Stimulated activated CD8-positive, alpha-beta memory T cell treated with anti-CD3 and anti-CD28 coated beads, Interleukin-7, amount 100 ng/mL, for 1 hour (primary cell): ENCODE measurements at places on chromosomes 2 and 18.

- no peak for DNase-seq
These were observed 6.0 kb upstream of the SYT4 start for GRCh38 chr18:43283299-43283698.

GRCh38 chr2:156457523-156458517, 21.6 kb downstream of the GPD2 start:
- DNase-seq, result no peak

DNA sequence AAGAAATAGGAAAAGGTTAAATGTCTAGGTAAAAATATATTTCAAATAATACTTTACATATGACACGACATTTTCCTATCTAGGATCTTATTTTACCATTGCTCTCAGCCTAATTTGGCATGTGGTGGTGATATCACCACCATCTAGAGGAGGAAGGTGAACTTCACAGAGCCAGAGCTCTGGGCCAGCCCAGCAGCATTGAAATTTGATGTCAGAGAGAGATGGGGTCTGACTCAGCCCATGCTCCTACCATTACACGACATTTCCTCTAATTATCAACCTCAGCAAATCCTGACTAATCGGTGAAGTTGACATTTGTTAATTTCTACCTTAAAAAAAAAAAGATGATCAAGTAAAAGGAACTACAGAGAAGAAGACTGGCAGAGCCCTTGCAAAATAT, 42.3 kb downstream of the LRRTM4 start:
- no peak for DNase-seq

DNA sequence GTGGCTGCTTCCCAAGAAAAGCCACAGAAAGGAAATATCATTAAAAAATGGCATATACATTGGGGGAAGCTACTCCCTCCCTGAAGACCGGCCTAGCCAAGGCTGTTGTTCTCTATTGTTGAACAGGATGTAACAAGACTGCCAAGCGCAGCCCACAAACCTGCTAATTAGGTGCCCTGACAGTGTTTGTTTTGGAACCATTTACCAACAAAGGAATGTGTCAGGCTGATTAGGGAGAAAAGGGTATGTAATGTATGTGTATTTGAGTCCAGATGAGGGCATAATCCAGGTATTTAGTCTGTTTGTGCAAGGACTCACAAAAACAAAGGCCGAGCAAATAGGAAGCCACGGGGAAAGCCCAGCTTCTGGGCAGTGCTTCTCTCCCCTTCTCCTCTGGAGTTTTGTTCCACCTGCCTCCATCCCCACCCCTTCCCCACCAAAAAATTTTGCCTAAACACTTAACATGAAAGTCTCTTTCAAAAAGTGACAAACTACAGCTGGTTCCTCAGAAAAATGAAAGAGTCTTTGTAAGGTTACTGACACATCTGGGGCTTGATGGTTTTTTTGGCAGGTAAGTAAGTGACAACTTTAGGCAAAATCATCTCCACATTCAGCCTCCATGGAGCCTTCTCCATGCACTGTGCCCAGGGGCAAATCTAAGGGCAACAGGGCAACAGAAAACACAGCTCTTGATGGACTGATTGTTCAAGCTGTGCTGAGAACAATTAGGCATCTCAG, 78.3 kb upstream of the FZD5 start:
- no peak for DNase-seq

DNA sequence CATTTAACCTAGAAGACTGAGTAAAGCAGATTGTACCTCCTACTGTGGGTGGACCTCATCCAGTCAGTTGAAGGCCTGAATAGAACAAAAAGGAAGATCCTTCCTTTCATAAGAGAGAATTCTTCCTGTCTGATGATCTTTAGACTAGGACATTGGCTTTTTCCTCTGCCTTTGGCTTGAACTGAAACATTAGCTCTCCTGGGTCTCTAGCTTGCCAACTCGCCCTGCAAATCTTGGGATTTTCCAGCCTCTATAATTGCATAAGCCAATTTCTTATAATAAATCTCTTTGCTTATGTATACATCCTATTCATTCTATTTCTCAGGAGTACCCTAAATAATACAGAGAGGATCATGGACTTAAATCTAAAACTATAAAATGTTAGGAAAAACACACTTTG, 6.2 kb upstream of the KDSR start:
- no peak for DNase-seq

DNA sequence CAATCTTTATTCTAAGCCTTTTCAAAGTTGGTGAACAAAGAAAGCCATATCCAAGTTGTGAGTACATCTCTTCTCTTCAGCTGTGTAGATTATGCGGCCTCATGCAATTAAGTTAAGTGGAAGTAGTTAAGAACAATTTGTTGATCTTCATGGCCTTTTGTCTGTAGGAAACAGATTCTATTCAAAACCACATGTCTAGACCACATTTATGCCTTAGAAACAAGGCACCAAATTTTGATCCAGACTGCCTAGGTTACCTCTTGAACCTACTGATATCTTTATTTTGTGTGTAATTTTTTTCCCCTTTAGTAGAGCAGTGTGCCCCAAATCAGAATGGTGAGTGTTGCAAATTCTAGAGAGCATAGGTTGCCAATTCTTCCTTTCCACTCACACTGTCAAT, 101.6 kb upstream of the CERS6 start:
- DNase-seq, result no peak

DNA sequence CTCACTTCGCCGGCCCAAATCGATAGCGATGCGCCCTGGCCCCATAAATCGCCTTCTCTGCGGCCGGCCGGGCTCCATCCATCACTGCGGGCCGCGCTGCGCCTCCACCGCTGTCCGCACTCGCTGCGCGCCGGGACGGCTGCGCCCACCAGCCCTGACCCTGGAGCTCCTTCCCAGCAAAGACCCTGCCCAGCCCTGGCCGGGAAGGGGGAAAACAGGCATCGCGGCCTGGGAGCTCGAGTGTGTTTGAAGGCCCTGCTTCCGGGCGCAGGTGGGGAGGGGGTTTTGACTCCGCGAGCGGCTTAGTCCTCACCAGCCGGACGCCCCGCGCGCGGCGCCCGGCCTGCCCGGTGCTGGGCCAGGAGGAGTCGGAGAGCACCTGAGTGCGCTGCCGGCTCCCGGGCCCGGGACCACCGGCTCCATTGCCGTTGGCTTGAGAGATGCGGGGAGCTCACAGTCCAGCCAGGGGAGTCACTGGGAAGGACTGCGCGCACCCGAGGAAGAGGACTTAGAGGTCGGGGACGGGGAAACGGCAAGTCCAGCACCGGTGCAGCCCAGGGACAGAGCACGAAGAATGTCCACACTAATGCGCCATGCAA, 1.1 kb downstream of the PAX8 start:
- DNase-seq, result no peak

GRCh38 chr18:12309683-12310198, 1.7 kb downstream of the TUBB6 start:
- DNase-seq, result no peak
